ENCODE measurements at places on chromosomes 6 and 20.

DNA sequence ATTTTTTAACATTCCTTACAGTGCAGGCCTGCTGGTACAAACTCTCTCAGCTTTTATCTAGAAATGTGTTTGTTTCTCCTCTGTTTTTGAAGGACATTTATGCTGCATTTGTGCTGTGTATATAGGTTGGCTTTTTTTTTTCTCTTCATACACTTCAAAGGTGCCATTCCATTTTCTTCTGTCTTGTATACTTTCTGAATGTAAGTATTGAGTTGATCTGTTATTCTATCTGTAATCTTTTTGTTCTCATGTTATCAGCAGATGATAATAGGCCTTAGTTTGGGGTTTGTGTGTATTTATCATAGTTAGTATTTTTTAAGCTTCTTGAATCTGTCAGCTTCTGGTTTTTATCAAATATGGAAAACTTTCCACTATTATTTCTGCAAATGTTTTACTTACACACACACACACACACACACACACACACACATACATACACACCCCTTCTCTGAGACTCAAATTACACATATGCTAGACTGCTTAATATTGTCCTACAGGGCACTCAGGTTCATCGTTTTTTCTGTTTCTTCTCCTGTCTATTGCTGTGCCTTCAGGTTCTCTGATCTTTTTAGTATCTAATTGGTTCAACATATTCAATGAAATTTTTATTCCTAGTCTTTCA is 74.6 kb downstream of the RPP40 start:
- DNase-seq, result no peak

DNA sequence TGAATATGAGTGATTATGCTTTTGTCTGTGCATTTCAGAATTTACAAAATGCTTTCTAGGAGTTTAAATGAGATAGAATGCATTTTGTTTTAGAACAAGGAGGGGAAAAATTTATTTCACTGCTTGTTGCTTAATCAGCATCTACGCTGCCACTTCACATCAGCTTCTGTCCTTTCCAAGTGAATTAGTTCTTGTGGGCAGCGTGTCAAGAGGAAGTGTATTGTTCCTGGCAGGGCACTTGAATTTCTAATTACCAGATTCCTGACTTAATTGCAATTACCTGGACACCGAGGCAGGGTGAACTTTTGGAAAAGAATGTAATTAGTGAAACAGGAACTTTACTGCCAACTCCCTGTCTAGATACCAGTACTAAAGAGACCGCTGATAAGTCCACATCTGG is 263.5 kb downstream of the TMEM242 start:
- no peak for DNase-seq

DNA sequence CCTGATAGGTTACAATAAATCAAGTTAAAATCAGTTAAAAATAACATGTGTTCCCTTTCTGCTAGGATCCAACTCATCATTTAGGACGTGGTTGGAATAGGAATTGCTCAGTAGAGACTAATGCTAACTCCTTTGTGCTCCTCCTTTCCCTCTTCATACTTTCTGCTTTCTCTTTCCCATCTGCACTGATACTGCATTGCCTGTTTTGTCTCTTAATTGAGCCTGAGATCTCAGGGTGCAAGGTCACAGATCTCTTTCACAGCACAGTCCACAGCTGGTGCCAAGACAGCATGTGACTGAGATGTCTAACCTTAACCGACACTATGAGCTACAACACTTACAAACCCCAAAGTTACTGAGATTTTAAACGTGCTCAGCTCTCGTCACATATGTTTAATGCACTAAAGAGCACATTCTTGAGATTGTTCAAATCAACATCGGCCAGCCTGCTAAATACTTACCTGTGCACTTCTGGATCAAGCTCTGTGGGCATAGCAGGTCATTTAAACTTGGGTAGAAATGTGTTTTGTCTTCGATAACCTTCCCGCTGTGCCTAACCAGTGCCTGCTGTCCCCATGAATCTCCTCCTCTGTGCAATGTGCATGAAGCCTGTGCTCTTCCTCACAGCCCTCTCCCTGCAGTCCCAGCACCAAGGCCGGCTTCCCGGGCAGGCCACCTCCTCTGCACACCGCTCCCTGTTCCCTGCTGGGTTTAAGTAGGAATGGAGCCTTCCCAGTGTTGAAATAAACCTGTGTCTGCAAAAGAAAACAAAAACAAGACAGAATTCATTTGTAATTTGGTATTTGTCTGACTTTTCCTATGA is 39.6 kb upstream of the AFDN start:
- no peak for DNase-seq

DNA sequence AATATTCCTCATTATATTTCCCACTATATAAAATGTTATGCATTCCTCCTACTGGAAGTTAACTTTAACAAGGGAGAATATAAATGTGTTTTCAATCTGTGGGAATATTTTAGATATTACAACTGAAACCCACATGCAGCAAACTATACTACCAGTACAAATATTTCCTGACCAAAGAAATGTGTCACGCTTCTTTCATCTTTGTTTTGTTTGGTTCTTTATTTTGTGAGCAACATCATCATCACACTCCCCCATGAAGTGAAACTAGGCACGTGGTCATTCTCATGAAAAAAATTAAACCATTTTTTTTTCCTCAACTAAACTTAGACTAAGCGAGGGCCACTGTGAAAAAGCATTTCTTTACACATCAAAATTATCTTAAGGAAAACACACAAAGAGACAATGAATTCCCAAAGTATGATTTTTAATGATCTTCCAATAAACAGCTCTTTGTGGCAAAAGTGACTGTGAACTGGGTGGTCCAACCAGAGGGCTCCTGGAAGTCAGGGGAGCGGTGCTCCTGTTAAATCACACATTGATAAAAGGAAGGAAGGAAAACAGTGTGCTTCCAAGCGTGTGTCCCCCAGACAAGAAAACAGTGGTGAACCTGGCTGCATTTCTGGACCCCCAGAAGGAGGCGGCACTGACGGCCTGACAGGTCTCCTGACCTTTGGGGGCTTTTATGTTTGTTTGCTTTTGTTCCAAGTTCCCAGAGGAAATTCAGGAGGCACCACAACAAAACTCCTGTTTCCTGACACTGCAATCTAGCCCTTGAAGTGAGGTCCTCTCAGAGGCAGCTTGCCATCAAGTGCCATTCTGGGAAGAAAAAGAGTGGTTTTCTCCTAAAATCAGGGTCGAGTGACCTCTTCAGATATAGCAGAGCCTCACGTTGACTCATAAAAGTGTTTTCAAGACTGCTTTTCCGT is 166.8 kb upstream of the FOXQ1 start:
- DNase-seq, result no peak

DNA sequence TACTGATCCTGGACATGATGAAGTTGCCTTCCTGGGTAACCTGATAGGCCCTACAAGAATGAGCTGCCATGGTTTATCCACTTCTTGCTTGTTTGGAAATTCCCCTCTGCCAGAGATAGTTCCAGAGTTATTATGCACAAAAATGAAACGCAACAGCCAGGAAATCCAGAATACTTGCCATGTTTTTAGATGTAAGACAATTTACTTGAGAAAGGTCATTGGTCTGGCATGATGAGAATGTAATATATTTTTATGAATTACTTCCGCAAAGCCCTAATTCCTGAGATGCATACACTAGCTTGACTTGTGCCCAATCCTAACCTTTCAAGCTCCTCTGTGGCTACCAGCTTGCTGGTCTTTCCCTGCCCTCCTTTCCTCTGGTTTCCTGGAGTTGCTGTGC is 27.9 kb upstream of the NT5E start:
- no peak for DNase-seq

DNA sequence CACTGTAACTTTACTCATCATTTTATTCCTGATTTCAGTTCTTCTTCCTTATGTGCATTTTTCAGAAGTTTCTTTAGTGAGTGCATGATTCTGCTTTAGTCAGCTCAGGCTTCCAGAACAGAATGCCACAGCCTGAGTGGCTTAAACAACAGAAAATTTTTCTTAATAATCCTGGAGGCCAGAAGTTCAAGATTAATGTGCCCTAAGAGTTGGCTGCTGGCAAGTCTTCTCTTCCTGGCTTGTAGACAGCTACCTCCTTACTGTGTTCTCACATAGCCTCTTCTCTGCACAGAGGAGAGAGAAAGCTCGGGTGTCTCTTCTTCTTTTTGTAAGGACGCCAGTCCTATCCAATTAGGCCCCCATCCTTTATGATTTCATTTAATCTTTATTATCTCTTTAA is 443.1 kb upstream of the RGS17 start:
- DNase-seq, result no peak

GRCh38 chr6:136975089-136975715 is 53.1 kb downstream of the SLC35D3 start:
- DNase-seq, result no peak

- no peak for DNase-seq
Observed at GRCh38 chr6:60679175-60679574, 1606.8 kb downstream of the KHDRBS2 start.

DNA sequence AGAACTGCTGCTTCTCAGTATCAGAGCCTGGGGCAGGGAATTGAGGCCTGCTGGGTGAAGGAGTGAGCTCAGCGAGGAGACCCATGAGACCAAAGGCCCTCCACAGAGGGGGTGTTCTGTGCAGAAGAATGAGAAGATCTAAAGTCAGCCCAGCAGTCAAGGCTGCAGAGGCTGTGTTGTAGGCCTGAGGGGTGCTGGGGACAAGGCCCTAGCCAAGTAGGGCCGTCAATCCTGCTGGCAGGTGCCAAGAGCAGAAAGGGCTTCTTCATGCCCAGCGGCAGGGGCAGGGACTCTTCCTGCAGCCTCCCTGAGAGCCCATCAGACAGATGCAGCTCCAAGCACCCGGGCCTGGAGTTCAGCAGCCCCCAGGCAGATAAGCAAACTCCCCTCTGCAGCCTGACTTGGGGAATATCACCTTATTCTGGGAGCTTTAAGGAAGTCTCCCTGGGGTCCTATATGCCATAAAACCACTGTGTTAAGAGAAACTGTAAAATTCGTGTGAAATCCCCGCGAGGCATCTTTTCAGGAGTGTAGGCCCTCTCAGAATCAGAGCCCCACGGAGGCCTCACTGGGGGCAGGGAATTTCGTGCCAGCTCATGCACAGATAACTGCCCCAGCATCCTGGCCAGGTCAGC is 9.0 kb downstream of the CCDC167 start:
- no peak for DNase-seq

DNA sequence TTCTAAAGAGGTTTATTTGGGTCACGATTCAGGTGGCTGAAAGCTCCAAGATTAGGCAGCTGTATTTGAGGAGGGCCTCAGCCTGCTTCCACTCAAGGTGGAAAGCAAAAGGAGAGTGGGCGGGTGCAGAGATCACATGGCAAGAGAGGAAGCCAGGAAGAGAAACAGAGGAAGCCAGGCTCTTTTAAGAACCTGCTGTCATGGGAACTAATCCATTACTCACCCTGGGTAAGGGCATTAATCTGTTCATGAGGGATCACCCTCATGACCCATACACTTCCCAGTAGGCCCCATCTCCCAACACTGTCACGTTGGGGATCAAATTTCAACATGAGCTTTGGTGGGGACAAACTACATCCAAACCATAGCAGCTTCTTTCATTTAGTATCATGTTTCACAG is 53.9 kb downstream of the DHX35 start:
- no peak for DNase-seq

DNA sequence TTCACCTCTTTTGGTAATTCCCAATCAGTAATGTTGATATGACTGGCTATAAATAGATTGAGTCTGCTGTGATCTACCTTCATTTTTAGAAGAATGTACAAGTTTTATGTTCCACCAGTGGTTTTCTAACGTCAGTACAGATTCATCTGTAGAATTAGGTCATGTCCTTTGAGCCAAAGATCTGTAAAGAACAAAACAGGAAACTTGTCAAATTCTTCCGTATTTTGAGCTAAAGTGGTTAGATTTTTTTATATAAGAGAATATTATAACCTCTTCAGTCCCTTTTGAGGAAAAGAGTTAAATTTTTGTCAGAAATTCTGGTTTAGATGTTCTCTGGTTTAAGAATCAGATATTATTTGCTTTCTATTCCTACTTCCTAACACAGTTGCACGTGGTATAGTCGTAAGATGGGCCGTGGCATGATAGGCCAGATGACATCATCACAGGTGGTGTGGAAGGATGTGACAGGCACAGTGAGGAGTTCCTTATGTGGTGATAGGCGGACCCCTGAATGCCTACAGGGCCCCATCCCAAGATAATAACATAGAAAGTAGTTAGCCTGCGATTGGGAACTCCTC is 62.3 kb downstream of the SNX9 start:
- DNase-seq, result no peak

DNA sequence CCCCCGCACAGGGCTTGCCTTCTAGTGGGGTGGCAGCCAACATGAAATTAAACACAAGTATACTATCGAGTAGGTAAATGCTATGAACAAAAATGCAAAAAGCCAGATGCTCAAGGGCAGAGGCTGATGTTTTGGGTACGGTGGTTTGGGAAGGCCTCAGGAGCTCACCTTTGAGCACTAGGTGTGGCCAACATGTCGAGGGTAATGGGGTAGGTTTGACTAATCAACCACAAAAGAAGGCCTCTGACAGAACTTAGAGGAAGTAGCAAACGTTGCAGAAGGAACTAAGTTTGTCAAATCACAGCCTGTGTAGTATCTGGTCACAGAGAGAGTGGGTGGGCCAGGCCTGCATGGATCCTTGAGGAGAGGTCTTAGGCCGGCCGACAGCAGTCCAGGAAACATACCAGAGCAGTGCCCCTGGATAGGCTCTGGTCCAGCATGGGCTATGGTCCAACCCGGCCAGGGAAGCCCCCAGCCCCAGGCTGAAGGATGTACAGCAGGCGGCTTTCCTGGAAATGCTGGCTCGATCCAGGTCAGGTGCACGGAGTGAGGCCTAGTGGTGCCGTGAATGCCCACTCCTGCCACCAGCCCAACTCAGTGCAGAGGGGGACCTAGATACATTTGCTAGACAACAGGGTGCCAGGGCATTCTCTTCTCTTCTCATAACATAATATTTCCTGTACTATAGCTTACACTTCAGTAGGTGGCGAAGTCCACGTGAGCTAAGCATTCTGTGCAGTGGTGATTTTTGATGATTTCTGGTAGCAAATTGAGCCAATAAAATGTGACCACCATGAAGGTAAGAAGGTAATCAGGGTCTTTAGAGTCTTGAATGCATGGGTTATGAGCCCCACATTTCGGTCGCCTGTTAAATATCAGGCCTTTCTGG is 56.3 kb upstream of the CD93 start:
- DNase-seq, result peak; percentile 24

All from left cardiac atrium (tissue), 4 donors.